ENCODE measurements at places on chromosomes 6 and 20.

- DNase-seq, result no peak
Measured at GRCh38 chr20:15857173-15857784, 716.0 kb downstream of the KIF16B start.

GRCh38 chr20:25987073-25987927, 290.6 kb upstream of the ZNF337 start:
- DNase-seq, result peak; percentile 32

DNA sequence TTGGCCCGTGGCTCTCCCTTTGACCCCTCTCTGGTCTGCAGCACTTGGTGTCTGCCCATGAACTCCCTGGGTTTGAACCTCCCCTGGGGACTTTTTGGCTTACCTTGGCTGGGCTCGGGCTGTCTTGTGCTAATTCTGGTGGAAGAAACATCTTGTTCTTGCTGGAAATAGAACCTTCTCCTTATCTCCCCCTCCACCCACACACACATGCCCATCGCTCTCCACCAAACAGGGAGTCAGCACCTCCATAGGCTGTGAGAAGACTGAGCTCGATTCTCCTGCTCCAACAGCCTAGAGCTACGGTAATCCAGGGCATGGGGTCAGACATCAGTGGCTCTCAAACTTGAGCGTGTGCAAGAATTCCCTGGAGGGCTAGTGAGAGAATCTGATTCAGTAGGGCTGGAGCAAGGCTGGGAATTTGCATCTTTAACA, 114.4 kb upstream of the SLC22A23 start:
- DNase-seq, result no peak

DNA sequence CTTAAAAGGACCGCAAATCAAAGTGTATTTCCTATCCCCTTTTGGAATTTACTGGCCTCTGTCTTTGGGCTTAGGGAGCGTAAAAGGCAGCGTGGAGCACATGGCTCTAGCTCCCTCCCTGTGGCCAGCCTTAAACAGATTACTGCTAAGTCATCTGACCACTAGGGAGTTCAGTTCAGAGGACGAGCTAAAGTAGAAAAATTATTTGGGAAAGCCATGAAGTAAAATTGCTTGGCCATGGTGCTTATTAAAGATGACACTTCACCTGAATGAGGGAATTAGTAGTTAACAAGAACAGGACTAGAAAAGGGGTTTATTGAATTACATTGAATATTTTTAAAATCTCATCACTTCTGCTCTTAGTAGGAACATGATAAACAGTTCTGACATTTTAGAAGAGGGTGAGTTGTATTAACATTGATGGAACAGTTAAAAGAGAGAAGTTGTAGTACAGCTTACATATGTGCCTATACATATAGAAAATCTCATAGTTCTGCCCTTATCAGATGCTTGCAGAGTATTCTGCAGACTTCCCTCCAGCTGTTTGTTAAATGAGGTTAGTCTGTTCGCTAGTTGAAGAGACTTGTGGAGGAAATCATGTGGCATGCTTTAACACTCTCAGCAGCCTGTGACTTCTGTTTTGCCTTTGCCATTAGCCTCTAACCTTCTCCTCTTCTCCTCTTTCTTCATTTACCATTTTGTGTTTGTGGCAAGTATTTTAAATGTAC, 31.2 kb upstream of the MAPK13 start:
- DNase-seq, result no peak

- DNase-seq, result no peak
Measured at GRCh38 chr20:53738039-53738944, 144.7 kb upstream of the ZNF217 start.
